ENCODE measurements at places on chromosomes 7 and 10.
A peak's percentile ranks its signal among the peaks of the same experiment; 100 is the strongest.

- DNase-seq, result no peak
These were observed 123.7 kb downstream of the NSUN6 start for GRCh38 chr10:18527687-18528086.

- no peak for DNase-seq
These were observed 8.9 kb downstream of the GLI3 start for GRCh38 chr7:42227936-42228591.

GRCh38 chr7:43700059-43700501 lies 29.2 kb downstream of the COA1 start:
- DNase-seq, result no peak

DNA sequence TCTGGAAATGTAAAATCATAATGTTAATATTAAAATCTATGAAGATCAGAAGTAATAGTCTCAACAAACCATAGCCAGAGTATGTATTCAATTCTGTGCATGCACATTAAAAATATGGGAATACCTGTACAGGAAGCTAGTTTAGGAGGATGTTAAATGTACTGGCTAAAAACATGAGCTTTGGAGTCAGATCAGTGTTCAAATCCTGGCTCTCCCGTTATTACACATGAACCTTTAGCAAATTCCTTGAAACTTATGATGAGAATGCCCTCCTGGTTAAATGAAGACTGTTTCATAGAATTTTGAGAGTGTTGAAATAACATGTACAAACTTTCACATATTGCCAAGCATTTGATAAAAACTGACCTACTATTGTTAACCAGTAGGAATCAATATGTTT lies 4.6 kb downstream of the ARL4A start:
- DNase-seq, result no peak

GRCh38 chr10:79069325-79070080 lies 737 bp downstream of the ZMIZ1 start:
- no peak for DNase-seq

- no peak for DNase-seq
These were observed 13.3 kb downstream of the MYO1G start for GRCh38 chr7:44965441-44965903.

- DNase-seq, result no peak
These were observed 17.2 kb upstream of the RHBDD2 start for GRCh38 chr7:75861636-75862035.

- DNase-seq, result no peak
These were observed 89.1 kb downstream of the GFRA1 start for GRCh38 chr10:116183733-116184511.

DNA sequence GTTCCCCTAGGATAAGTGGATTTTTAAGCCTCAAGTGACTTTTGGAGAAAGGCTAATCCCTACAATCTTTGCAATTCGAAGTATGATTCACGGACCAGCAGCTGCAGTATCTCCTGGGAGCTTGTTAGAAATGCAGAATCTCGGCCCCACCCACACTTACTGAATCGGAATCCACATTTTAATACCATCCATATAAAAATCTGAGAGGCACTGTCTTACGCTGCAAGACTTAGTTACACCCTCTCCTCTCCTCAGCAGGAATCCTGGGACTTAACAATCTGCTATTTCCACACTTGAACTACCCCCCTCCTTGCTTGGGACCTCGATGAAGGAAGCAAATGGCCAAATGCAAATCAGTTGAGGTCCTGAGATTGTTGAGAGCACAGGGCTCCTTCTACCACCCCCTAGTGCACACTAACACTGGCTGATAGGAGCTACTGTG lies 21.0 kb downstream of the ITPRIP start:
- no peak for DNase-seq

GRCh38 chr10:73810735-73811465 lies 498 bp downstream of the NDST2 start:
- peak; percentile 50 for DNase-seq

DNA sequence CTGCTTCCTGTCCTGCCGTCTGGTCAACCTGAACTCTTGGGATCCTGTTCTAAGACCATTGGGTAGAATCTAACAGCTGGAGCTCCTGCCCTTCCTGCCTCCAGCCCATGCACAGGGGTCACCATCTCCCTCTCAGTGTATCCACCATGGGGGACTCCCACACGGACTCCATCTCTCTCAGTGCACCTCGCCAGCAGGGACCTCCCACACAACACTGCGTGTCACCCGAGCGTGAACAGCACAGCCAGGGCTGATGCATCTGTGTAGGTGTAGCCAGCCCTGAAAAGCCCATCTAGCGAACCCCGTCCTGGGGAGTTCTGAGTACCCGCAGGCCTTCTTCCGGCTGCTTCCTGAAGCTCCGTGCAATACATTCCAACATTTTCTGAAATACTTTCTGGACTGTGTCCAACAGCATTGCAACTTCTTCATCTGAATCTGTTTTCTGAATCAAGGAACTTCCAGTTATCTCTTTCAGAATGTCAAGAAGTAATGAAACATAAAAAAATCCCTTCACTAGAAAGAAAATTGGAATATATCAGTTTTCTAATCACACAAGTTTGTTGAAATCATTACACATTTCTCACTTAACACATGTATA lies 52.5 kb downstream of the NCAPG2 start:
- DNase-seq, result no peak

DNA sequence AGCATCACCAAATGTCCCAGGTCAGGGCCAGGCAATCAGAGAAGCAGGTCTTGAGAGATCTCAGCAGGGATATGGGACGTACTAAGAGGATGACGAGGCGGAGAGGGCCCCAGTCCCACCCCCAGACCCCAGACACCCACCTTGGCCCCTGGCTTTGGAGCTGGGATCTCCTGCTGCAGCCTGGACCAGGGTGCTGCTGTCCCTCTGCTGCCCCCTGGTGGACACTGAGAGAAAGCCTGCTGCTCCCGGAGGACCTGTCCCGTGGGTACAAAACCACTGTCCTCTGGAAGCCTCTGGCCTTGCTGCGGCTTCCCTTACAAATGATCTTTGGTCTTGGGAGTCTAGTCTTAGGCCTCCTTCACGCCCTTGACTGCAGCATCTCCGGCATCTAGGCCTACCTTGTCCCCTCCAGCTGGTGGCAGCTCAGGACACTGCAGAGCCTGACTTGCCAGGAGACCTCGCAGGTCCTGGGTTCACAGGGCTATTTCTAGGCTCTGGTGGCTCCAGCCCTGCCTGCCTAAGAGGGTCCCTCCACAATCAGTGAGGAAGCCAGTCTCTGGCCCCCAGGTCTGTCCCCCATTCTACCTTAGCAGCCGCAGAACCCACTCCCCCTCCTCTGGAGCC lies 97.1 kb downstream of the RGS10 start:
- DNase-seq, result peak; percentile 74

DNA sequence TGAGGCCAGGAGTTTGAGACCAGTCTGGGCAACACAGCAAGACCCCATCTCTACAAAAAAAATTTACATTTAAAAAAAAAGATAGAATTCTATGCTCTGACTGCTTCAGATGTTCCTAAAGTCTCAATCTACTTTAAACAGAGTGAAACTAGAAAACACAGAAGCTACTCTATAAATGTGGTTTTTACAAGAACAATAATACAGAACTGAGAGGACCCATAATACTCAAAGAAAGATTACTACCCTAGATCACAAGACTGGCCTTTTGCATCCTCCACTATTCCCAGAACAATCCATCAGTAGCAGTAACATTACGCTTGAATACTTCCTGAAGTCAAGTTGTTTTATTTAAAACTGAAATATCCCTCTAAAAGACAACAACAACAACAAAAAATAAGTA lies 119.4 kb downstream of the ZFAND4 start:
- no peak for DNase-seq

- DNase-seq, result no peak
These were observed 64.2 kb downstream of the CUL2 start for GRCh38 chr10:35025916-35026315.

DNA sequence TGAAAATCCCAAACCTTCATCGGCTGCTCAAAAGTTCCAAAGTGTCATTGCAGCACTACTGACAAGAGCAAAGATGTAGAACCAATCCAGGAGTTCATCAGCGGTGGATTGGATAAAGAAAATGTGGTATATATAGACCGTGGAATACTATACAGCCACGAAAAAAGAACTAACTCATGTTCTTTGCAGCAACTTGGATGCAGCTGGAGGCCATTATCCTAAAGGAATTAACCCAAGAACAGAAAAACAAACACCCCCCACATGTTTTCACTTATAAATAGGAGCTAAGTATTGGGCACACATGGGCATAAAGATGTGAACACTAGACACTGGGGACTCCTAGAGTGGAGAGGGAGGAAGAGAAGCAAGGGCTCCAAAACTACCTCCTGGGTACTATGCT lies 31.6 kb downstream of the PHYH start:
- no peak for DNase-seq

- DNase-seq, result no peak
These were observed 96.0 kb upstream of the TMEM168 start for GRCh38 chr7:112886208-112886607.

DNA sequence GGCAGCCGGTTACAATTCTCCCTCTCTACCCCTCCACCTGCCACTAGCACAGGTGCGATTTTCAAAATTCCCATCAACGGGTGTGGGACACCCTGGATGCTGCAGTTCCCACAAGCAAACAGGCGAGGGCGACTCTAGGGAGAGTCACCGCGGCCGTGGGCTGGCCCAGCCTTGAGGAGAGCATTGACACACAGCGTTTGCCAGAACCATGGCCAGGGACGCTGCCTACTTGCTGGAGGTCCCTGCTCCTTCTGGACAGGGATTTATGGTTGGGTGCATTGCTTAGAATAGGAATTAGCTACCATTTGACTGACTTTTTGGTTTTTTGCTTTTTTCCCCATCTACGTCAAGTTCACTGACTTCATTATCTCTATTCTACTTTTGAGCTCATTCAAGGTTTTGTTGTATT lies 19.0 kb upstream of the CLDN4 start:
- peak; percentile 21 for DNase-seq

DNA sequence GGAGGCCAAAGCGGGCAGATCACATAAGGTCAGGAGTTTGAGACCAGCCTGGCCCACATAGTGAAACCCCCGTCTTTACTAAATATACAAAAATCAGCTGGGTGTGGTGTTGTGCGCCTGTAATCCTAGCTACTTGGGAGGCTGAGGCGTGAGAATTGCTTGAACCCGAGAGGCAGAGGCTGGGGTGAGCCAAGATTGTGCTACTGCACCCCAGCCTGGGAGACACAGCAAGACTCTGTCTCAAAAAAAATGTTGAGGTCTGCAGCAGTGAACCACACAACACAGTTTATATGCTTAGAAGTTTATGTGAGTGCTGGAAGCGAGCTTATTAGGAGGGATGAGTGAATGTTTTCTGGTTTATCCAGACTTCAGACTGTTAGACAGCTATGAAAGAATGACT lies 10.4 kb downstream of the LHPP start:
- DNase-seq, result no peak
